ENCODE measurements at places on chromosomes 2 and 18.
A peak's percentile ranks its signal among the peaks of the same experiment; 100 is the strongest.

DNA sequence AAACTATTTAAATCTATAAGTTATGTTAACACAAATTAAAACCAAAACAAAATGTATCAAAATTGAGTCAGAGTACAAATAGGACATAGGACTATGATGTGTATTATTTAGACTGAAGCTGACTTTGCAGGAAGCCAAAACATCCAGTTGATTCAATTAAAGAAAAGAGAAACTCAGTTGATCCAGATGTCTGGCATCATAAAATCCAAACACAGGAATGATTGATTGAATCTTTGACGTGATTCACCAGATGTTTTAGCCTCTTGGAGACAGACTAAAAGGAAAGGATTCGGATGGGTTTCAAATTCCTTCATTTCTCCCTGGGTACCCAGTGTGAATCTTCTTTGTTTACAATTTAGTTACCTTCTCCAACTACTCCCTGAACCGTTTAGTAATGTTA is 272.9 kb downstream of the IRS1 start:
- no peak for DNase-seq

GRCh38 chr18:23085066-23085465 is 50.2 kb upstream of the CABLES1 start:
- no peak for DNase-seq

DNA sequence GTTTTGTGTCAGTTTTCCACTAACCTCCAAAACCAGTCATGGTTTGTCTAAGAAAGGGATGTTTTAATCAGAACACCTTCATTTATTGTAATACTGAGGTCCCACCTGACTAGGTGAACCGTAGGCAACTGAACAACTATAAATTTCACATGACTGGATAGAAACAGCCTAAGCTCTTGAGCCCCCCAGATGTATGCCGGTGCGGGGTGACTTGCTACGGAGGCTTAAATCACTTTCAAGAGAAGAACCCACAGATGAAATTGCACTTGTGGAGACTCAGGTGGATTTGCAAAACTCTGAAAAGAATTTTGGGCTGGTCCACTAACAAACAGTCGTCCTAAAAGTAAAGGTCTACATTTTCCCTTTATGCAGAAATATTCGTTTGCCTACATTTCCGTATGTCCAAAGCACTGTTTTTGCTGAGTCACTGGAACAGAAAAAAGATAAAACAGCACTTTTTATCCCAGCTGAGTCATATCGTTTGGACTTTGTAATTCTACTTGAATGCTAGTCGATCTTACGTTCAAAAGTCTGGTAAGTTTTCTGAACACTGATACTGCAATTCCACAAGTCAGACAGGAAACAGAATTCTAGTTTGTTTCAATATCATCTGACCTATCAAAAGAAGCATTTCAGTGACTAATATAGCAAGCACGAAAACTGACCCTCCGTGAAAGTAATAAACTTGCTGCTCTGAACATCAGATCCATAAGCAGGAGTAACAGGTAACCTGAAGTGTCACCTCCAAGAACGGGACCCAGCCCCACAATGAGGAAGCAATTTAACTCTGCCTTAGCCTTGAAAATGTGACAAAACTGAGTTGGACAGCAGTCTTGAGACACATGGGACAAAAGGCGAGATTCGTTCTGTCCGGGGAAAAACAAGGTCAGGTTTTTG is 18.1 kb downstream of the ZNF516 start:
- peak; percentile 47 for DNase-seq

GRCh38 chr2:169090133-169090820 is 20.9 kb downstream of the DHRS9 start:
- DNase-seq, result peak; percentile 67

DNA sequence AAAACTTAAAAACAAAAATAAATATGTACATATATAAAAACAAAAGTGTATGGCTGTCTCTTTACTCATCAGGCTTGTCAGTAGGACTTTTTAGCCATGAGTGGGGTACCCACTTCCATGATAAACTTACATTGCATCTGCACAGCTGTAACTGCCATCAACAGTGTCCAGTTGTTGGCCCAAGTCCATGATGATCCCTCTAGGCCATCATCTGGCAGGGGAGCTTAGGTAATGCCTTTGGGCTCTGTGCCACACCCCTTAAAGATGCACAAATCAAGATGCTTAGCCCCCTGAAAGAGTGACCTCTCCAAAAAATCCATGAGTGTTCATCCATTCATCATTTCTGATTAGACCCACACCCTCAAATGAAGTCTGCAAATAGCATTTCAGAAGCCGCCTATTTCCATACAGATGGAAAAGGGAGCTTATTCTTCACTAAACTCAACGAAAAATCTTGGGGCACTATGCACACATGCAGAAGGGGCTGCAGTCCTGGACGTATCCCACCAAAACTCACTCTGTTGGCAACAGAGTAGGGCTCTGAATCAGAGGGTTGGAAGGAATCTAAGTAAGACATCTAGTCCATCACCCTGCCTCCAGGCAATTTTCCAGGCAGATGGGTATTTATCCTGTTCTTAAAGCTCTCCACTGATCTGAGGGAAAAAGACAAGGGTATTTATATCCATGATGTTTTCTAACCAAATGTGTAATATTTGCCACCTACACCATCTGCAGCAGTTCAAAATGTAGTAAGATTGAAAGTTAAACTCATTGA is 691.0 kb downstream of the ZEB2 start:
- no peak for DNase-seq

DNA sequence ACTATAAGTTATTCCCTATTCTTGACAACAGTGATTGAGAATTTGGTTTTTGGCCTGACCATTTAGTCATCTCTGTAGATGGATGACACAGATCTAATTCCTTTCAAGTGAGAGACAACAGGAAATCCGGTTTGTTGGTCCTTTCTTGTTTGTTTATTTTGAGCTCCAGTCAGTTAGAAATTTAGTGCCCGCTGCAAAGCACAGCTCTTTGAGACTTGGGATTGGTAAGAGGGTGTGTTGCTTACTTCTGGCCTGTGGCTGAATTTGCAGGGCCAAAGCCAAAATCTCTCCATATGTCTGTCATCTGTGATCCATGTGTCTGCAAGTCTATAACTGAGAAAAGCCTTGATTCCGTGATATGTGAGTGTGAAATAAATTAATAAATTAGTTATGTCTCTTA is 74.3 kb downstream of the BIN1 start:
- DNase-seq, result no peak

DNA sequence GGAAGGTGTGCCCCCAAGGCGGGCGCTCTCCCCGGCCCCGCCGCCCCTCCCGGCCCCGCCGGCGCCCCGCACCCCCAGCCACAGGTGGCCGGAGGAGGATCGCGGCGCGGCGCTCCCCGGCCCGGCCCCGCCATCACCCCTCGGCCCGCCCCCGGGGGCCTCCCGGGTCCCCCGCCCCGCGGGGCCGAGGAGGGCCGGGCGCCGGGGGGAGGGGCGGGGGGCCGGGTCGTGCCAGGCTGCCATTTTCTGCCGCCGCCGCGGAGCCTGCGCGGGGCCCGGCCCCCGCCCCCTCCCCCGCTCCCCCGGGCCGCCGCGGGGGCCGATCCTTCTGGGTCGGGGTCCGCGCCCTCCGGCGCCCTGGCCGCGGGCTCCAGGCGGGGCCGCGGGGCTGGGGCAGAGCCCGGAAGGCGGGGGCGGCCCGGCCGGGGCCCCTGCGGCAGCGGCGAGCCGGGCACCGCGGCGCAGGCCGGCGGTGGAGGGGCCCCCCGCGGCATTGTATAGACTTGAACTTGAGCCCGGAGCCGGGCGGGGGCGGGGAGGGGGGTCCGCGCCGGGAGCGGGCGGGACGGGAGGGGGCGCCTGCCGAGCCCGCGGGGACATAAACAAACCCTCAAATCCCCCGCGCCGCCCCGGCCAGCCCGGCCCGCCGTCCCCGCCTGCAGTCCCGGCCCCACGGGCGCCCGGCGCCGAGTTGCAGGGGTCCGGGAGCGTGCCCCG is 556 bp downstream of the DNMT3A start:
- DNase-seq, result no peak

Data from inflammatory macrophage (primary cell).